ENCODE measurements at places on chromosomes 2 and 18. TPM values are rescaled to one million over a fixed set of nuclear protein-coding genes. Genes with fewer than 3 reads are reported as not detected.

- DNase-seq = no peak
Measured at GRCh38 chr18:57154191-57154830, 7.4 kb downstream of the BOD1L2 start.

DNA sequence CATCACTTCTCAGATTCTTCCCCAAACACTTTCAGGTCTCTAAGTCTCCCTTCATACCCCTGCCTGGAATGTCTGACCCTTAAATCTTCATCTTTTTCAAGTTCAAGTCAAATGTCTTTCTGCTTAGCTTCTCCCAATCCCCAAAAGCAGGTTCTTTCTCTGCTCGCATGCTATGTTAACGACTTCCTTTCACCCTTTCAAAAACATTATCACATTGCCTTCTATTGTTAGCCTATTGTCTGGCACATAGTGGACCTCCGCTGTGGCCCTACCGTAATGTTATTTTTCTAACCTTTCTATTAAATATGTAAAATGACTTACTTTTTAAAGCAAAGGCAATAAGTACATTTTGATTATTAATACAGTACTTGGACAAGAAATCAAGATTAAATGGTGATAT lies 2.2 kb downstream of the CDKL4 start:
- no peak for DNase-seq

DNA sequence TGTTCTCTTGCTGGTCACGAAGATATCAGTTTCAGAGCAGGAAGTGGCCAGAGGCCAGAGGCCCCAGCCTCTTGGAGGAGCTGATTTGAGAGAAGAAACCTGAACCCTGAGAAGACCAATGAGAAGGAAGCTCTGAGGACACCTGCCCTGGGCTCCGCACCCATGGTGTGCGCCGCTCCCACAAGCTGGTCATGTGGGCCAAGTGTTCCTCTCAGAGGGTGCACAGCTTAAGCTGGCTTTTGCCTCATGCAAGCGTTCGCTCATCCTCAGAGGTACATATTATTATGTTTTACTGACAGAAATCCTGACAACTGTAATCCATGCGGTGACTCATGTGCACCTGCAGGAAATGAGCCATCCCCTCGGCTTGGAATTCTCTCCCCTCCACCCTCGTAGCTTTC lies 316.1 kb upstream of the MYT1L start:
- no peak for DNase-seq

DNA sequence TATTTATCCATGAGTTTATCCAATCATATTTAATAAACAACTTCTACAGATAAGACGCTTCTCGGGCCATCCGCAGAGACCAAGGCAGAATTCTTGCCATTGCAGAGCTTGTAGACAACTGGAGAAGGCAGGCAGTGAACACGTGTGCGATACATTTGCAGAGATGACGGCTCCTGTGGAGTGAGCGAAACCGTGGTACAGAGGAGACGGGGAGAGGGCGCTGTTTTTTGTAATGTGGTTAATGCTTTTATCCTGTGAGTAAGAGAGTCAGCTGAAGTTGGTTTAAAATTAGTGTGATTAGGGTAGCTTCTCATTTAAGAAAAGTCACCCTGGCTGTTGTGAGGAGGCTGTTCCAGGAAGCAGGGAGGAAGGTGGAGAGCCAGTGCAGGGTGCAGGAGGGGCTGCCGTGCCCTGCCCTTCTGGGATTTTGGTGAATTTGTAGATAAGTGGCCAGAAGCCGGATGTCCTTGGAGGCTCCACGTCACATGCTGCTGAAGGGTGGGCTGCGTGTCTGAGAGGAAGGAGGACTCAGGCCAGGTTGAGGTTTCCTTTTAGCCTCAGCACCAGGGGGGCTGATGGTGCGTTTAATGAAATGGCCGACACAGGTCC lies 151.4 kb downstream of the SNTG2 start:
- DNase-seq = no peak

DNA sequence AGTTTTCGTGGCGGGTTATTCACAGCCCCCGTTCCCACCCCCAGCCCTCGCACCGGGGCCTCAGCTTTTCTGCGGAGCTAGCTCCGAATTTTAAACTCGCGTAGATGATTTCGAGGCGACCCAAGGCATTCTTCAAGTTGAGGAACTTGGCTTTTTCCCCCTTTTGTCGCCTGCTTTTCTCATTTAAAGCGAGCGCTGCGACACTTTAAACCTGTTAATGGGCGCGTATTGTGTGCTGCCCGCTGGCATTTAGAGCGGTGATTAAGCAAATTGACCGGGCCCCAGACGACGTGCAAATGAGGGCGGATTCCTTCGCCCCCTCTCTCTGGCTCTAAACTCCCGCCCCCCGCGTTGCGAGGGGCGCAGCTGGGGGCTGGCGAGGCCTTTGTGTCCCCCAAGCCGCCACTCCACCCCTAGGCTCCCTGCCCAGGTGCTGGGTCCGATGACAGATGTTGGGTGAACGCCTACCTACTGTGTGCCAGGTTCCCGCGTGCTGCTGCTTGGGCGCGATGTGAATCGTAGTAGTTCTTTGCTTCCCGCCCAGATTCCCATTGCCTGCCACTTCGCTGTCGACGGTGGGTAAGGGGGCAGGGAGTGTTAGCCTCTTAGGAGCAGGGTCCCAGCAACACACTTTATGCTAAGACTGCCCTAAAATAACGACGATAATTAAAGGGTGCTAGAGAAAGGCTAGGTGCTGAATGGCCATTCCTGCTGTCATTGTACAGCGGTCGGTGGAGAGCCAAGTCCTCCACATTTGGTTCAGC lies 1.9 kb downstream of the TCF7L1 start:
- no peak for DNase-seq

- DNase-seq = no peak
Measured at GRCh38 chr2:113284476-113284875, 5.8 kb upstream of the PAX8 start.

RTKN gene
- 0.14 TPM for polyA plus RNA-seq

MRPL19 gene
- 35.6 TPM for polyA plus RNA-seq

NRBP1 gene
- polyA plus RNA-seq = 118 TPM

HOXD4 gene
- polyA plus RNA-seq = not detected

KIF5C gene
- polyA plus RNA-seq = 5.4 TPM

NT5DC4 gene
- not detected for polyA plus RNA-seq

DES gene
- polyA plus RNA-seq = not detected

CCDC142 gene
- 10.2 TPM for polyA plus RNA-seq

TRIB2 gene
- 79.0 TPM for polyA plus RNA-seq

PRPF40A gene
- polyA plus RNA-seq = 70.5 TPM
